ENCODE measurements at places on chromosomes 4 and X.

DNA sequence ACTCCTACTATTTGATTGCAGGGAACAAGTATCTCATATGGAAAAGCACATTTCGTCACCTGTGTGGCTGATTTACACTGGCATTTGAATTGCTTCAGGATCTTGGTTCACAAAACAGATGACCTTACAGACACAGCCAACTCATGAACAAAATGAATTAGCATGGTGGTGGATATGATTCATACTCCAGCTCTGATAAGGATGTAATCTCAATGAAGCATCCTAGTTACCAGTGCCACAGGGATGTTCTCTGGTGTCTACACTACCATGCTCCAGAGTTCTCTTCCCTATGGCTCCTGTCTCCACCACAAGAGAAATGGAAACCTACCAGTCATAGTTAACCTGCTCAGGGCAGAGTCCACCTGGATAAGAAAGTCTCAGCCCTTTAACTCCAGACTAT, 40.7 kb downstream of the TEC start:
- no peak for DNase-seq

DNA sequence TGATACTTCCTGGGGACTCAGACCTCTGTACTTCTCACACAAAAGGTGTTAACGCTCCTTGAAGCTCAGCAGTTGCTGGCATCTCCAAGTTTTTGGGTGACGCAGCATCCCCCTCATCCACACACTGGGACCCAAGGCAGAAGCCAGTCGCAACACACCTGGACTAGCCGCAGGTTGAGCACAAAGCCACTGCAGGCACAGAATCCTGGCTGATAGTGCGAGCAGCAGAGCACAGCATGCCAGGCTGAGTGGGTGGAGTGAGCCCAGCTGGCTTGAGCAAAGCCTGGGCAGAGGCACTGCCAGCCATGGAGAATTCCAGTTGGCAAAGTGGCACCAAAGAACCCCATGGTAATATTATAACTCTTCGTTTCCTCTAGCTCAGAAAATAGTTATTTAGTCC, 873.2 kb upstream of the NDST4 start:
- DNase-seq, result no peak

GRCh38 chr4:75001871-75002270, 69.0 kb downstream of the PARM1 start:
- no peak for DNase-seq

DNA sequence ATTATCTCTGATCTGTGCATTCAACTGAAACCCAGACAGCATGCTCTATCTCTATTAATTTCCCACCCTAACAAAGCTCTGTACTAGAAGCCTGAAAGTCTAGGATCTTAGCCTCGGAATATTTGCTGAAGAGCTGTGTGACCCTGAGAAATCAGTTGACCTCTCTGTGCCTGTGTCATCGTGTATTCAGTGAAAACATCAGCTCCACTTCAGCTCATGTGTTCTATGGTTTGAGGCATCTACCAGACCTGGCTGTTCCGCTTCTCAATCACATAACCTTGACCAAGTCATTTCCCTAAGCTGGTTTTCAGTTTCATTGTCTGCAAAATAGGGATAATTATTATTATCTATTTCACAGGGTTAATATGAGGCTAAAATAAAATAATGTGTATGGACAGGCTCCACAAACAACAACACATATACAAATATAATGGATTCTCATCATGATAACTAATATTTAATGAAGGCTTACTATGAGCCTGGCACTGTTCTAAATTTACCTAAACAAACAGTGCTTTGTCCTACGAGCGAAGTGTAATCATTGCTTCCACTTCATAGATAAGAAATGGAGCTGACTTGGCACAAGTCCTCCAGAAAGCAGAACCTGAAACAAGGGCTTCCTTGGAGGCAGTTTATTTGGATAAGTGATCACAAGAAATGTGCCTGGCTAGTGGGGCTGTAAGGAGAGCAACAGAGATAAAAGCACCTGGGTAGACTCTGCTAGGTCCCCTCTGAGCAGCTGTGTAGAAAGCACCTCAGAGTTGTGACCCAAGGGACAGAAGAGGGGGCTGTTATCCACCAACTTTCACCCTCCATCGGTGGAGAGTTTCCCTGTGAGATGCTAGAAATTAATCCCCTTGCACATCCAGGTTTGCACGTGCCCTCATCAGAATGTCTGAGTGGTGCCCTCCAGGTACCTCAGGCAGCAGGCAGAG, 356.9 kb downstream of the RAB28 start:
- no peak for DNase-seq

DNA sequence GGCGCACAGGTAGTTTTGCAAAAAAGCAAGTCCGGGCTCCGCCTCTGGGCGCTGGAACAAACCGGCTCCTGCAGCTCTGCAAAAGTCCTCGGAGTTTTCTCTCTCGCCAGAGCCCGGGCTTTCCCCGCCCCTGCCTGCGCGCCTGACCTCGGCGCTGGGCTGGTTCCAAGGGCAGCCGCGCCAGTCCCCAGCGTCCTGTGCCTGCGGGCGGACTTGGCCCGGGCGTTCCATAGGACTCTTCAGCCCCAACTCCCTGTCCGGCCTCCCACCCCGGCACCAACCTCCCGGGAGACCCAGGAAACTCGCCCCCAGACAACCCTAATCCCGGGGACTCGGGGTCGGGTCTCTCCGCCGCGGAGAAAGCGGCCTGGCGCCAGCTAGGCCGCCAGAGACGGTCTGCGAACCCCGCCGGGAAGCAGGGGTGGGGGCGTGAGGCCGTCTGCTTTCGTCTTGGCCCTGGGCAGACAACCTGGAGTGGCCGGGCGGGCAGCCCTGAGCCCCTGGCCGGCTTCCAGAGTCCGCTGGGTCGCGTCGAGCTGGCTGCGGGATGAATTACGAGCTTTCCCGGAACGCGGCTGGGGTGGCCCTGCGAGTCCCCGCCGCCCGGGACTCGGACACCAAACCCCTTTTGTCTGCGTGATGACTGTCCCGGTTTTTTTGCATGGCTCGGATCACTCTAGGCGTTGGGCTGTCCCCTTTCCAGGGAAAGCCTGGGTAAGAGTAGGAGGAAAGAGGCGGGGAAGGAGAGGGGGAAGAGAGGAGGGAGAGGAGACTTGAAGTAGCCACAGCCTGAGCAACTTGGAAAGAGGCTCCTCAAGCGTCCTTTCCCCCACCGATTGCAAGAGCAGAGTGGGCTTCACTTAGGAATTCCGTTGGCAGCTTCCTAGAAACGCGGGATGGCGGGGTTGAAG, 916 bp downstream of the MXRA5 start:
- DNase-seq, result no peak

DNA sequence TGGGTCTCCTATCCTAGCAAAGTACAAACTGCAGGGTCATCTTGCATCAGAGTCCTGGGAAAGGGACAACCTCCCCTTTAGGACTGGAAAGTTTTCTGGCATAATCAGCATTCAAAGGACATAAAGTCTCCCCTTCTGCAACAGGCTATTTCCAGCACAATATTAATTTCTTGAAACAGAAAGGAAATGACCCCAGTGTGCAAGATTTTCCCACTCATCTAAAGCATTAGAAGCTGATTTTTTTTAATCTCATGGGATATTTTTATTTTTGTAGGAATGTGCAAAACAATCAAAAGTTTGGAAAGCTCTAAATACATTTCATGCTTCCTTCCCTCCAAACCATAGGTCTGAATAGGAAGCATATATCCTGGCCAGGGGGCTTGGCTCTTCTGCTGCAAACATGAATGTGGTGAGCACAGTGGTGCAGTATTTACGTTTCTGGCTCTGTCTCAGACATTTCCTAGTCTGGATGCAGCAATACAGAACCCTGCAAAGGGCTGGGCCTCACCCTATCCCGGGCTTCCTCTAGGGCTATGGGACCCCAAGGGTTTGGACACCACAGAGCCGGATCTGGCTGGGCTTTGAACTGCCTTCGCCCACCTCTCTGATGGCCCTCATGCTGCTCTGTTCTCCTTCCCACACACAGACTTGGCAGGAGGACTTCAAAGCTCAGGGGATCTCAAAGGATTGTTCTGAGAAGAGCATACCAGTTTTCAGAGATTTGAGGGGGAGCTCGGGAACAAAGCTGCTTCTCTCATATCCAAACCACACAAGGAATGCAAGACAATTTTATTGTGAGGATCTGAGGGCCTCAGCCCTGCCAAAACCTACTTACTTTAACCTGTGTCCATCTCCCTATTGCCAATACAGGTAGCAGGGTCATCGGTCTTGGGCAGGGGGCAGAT, 64.9 kb downstream of the POLR2B start:
- no peak for DNase-seq

DNA sequence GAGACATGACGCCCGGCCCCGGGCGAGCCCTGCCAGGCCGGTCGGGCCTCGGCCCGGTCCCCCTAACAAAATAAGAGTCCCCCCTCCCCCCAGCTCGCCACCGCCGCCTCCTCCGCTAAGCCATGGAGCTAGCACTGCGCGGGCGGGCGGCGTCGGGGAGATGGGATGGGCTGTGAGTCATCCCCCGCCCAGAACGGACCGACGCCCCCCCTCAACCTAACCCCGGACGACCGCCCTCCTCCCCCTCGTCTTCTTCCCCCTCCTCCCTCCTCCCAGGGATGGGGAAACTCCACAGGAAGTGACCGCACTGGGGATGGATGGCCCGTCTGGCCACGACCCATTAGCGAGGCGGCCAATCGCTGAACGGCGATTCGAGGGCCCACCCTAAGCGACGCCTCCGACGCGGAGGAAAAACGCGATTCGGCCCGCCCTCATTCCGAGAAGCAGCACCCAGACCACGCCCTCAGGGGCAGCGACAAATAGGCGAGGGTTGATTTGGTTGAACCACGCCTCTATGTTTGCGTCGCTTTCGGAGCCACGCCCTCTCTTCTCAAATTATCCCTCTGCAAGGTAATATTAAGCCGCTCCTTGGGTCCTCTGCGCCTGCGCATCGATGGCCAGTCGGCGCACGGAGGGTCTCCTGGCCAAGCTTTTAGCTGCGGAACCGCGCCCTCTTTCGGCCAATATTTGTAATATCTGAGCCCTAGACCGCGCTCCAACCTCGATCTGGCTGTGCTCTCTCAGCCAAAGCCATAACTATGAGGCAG, at the start of gene TFE3:
TSS of gene TFE3 (minus strand) at position 138 of the 767 bp plus-strand sequence. CDS start at position 7, 131 bp downstream.
- peak; percentile 99 for DNase-seq

- no peak for DNase-seq
Observed at GRCh38 chrX:111265486-111265885, 4.8 kb downstream of the CAPN6 start.

GRCh38 chrX:154077101-154077500, 20.4 kb downstream of the MECP2 start:
- no peak for DNase-seq

DNA sequence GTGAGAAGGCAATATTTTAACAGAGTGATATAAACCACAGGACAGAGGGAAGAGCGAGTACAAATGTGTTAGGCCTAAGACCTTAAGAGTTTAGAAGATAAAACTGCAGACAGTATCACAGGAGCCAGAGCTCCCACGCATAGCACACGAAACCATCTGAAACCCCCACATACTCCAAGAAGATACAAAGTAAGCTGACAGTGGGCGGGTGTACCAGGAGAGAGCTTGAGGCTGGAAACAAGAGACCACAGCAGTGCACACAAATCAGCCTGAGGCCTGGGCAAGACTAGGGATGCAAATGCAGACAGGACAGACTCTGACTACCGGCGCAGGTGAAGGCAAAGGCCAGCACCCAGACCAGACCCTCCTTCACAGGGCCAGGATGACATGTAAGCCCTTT, 54.1 kb upstream of the ARHGAP24 start:
- no peak for DNase-seq

DNA sequence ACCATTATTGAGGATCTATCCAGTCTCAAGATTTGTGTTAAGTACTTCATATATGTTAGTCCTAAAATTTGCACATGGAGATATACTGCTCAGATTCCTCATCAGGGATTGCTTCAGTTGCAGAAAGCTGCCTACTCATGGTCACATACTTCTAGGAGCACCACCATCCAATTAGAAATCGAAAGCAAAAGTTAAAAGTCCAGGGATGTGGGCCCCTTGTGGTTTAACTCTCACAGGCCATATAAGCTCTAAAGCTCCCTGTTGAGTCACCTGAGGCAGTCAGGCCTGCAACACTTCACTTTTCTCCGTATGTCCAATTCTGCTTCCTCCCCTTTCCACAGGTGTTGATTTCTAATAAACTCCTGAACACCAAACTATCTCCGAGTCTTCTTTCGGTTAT, 84.2 kb downstream of the CNOT6L start:
- DNase-seq, result no peak

DNA sequence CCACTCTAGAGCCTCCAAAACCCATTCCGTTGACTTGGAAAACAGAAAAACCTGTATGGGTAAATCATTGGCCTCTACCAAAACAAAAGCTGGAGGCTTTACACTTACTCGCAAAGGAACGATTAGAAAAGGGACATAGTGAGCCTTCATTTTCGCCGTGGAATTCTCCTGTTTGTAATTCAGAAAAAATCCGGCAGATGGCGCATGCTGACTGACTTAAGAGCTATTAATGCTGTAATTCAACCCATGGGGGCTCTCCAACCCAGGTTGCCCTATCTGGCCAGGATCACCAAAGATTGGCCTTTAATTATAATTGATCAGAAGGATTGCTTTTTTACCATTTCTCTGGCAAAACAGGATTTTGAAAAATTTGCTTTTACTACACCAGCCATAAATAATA, 60.8 kb downstream of the ZNF732 start:
- DNase-seq, result peak; percentile 38

GRCh38 chr4:44861756-44862155, 135.4 kb upstream of the GNPDA2 start:
- no peak for DNase-seq

GRCh38 chr4:167383291-167383690, 149.0 kb upstream of the SPOCK3 start:
- no peak for DNase-seq

GRCh38 chr4:161991811-161992210, 172.0 kb downstream of the FSTL5 start:
- DNase-seq, result no peak

DNA sequence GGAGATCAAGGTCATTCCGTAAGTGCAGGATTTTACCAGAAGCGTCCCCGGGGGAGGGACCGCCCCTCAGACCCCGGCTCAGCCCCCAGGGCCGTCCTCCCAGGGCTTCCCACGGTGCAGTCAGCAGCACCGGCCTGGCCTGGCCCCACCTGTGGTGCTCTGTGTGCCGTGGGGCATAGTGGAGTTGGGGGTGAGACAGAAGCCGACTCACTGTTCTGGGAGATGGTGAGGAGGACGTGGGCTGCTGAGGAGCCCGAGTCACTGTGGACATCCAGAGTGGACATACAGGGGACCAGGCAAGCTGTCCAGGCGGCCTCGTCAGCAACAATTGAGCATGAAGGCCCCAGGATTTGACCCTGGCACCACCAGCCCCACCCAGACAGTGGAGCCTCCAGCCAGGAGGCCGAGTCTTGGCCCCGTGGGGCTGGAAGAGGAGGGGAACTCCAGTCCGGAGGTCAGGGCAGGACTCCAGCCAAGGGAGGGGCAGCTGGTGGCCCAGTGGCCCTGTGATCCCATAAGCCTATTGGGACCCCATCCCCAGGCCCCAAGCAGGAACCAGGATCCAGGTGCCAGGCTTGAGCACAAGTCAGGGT, 19.1 kb downstream of the ATP5ME start:
- DNase-seq, result no peak

GRCh38 chrX:139508099-139508498, 22.4 kb upstream of the F9 start:
- no peak for DNase-seq

Measured in A549 (cell line).